CD4-positive, alpha-beta T cell treated with Interferon gamma for 1 hour (primary cell): ENCODE measurements at places on chromosomes 16 and 17.

- DNase-seq: no peak
These were observed 5.4 kb downstream of the CD300LB start for GRCh38 chr17:74525781-74526288.

DNA sequence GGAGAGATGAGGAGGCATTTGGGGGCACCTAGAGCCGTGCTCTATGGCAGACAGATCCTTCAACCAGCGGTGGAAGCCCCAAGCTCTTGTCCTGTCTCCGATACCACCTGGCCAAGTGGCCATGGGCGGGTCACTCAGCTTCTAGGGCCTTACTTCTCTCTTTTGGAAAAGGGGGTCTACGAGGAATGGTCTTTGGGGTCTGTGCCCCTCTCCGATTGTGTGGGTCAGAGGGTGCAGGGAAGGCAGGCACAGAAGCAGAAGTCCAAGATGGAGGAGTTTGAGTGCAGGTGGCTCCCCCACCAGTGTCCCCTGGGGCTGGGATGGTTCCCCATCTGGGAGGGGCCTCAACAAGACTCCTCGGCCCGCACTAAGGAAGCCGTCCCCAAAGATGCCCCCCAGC is 116.7 kb downstream of the CCDC182 start:
- no peak for DNase-seq

GRCh38 chr17:47720754-47721533 is 12.1 kb upstream of the TBX21 start:
- peak; percentile 74 for DNase-seq

DNA sequence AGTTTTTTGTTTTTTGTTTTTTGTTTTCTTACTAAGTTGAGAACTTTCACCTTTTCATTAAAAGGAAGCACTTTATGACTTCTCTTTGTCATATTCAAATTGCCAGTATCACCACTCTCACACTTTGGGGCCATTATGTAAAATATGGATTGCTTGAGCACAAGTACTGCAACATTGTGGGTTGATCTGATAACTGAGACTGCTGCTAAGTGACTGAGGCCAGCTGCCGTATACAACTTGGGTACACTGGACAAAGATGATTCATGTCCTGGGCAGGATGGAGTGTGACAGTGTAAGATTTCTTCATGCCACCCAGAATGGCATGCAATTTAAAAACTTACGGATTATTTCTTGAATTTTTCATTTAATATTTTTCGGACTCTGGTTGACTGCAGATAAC is 7.8 kb downstream of the TTC19 start:
- DNase-seq: no peak

GRCh38 chr16:85011846-85012284 is 530 bp upstream of the ZDHHC7 start:
- DNase-seq: no peak

DNA sequence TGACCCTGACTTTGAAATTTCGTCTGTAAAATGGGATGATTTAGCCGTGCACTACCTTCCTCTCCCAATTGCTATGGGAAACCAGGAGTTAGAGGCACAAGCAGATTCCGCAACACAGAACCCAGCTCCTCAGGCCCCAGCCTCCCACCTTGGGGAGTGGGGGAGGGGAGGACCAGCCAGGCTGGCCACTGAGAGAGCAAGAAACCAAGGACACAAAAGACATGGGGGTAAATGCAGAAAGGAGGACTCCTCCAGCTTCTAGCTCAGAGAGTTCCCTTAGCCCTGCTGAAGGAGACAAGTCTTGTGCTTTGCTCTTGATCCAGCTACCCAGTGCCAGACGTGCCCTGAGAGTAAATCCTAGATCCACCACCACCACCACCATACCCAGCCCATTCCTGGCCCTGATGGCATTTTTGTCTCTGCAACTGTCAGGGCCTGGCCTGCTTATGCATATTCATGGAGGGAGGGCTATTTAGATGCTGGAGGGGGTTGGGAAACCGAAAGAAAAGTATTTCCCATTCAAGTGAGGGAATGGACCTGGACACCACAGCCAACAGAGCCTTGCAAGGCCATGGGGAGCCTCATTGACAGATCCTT is 25.9 kb downstream of the PITPNM3 start:
- no peak for DNase-seq

GRCh38 chr17:73759734-73760438 is 115.6 kb upstream of the SDK2 start:
- DNase-seq: no peak

DNA sequence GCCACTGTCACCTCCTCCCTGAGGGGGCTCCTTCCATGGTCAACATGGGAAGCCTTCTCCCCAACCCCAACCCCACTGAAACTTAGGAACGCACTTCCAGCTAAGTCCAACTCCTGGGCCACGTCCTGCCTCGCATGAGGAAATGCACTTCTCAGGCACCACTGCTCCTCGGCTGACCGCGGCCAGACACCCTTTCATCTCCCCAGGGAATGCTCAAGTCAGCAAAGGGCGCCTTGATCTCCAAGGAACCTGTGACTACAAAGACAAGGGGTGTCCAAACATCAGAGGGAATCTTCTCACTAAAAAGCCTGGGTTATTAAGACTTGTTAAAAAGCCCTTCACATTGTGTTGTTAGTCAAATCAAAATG is 124.9 kb upstream of the HSBP1 start:
- no peak for DNase-seq

GRCh38 chr17:31467502-31468256 is 76.2 kb downstream of the RAB11FIP4 start:
- no peak for DNase-seq

GRCh38 chr17:74314877-74315276 is 11.1 kb upstream of the KIF19 start:
- DNase-seq: no peak

GRCh38 chr17:43760254-43760852 is 1.8 kb upstream of the SOST start:
- peak; percentile 81 for DNase-seq

DNA sequence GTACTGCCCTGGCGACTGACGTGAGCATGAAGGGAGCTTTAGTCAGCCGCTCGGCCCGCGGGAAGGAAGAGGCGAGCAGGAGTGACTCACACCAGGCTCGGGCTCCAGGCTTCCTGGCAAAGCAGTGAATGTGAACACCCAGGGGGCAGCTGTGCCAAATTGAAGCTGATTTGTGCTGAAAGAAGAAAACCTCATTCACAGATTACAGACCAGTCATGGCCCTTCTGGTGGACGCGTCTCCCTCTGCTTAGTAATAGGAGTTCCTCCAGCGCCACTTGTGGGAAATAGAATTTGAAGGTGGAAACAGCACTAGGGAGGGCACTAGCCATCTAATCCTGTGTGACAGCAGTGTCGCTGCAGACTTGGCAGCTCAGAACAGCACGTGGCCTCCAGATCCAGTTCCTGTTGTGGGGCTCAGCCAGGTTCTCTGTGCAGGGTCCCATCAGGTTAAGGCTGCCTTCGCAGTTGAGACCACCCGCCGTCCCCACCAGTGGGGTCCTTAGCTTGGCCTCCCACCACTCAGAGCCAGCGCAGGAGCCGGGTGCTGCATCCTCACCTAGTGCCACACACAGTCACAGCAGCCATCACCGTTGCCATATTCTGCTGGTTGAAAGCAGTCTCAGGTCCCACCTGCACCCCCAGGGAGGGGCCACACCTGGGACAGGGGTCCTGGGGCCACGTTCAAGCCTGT is 164.5 kb upstream of the CHMP6 start:
- DNase-seq: peak; percentile 12

- no peak for DNase-seq
These were observed 603.8 kb upstream of the CA10 start for GRCh38 chr17:52762147-52762793.

DNA sequence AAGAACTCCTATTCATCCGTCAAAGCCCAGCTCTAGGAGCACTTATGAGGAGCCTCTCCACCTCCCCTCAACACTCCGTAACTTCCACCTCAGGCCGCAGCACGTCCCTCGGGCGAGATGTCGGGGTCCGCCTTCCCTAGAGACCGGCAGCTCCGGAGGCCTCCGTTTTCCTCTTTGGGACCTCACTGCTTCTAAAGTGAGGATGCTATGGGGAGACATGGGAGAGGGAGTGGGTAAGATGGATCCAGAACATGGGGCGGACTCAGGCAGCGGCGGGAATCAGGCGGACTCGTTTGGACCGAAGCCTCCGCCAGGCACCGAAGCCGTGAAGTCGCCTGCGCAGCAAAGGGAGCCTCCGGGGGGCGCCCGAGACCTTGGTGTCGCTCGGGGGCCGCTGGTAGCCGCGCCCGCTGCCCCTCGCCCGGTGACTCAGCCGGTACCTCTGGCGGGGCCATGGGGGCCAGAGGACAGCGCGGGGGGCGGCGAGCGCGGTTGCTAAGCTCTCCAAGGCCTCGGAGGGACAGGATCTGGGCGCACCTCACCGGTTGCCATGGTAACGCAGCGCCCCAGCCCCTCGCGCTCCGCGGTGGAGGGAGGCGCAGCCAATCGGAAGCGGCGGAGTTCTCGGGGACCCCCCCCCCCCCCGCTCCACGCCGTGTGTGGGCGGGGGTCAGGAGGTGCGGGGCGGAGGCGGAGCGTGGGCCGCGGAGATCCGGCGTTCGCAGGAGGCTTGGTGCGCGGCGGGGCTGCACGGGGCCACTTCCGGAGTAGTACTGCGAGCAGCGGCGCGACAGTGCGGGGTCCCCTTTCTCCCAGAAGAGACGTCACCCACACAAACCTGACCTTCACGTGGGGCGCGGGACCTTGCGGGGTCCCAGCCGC is 1.3 kb upstream of the HIC1 start:
- DNase-seq: peak; percentile 84

DNA sequence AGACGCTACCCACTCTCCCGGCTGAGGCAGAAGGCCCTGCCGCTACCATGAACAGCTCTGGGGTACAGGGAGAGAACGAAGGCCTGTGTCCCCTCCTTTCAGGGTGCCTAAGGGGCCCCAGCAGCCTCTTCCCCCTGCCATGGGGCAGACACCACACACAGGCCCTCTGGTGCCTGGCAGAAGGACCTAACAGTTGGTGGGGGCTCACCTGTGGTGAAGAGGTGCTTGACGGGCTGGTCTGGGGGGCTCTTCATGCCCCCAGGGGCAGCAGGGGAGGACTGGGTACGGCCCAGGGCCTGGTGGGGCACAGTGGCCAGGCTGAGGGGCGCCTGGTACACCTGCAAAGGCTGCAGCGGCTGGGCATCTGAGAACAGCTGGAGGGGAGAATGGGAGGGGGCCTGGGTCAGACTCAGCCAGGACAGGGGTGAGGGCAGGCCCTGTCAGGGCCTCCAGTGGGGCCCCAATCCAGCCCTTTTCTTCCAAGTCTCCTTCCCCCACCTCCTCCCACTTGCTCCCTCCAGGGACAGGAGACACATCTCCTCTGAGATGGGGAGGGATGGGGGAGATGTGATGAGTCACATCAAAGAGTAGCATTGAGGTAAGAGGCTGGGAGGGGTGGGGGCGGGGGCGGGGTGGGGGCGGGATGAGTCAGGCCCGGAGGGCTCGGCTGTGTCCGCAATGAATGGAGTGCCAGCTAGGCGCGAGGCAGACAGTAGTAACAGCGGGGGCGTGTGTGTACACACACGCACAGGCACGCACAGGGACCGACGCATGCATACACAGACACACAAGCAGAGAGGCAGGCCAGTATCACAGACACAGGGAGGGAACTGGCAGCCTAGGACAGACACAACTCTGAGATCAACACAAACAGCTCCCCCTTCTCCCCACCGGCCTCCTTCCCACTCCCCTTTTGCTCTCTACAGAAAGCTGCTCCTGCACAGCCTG is 16.1 kb downstream of the G6PC3 start:
- no peak for DNase-seq

GRCh38 chr16:57477531-57478202 is 8.6 kb downstream of the DOK4 start:
- no peak for DNase-seq

- DNase-seq: no peak
These were observed 23.9 kb downstream of the UBE2G1 start for GRCh38 chr17:4342535-4342934.

DNA sequence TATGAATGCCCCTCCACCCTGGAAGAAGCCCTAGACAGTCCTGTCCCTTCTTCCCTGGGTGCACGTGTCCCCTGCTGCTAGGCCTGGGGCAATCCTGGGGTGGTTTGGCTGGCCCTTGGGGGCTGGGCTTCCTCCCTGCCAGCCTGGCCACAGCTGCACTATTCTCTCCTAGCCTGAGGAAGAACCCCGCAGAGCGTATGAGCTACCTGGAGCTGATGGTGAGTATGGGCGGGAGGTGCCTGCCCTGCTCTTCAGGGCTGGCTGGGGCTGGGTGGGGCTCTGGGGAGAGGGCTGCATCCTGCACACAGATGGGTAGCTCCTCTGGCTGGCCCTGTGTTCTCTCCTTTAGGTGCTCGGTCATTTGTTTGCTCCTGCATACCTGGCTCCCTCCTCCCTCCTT is 28.8 kb downstream of the MAP2K3 start:
- DNase-seq: no peak

- DNase-seq: no peak
These were observed 475.9 kb downstream of the HS3ST3B1 start for GRCh38 chr17:14776791-14777190.

DNA sequence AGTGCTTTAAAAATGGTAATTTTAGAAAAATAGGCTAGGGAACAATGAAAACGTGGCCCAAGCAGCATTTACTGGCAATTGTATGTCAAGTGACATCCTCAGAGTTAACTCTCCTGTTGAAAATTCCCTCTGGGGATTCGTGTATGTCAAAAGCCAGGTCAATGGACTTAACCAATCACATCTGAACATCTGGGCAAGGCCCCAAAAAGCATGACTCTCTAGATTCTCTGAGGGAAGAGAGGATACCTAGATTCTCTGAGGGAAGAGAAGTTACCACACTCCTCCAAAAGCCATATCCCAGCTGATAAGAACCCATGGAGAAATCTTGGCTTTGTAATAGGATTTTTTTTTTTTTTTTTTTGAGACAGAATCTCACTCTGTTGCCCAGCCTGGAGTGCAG is 23.5 kb downstream of the NFE2L1 start:
- no peak for DNase-seq

DNA sequence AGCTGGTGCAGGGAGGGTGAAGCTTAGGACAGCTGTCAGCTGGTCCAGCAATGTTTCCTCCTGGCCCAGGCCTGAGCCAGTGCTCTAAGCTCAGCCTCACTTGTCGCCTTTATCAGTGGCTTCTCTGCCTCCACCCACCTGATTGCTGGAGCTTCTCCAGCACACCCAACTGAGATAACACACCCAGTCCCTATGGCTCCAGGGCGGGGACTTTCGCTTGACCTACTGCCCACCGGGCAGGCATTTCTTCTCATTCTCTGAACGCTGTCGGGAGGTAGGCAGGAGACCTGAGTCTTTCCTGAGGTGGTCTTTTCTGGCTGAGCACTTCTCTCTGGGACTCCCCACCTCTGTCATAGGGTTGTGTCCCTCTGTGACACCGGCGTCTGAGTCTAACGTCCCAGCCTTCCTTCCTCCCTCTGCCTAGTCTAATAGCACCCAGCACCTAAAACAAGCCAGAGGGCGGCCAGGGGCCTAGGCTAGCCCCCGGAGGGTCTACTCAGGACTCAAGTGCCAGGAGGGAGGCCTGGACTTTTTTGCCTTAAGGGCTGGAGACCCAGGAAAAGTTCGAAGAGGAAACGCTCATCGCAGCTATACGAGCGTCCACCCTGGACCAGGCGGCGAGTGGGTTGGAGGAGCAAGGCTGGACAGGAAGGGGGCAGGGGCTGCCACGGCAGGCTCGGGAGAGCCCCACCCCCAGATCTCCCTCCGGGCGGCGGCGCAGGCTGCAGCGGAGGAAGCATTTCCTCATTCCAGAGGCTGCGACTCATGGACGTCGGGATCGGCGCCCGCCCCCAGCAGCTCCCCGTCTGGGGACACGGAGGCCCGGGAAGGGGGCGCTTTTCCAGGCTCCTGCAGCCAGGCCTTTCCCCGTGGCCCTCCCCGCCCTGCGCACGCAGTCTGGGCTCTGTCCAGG is 756 bp downstream of the TAX1BP3 start:
- no peak for DNase-seq

GRCh38 chr16:66376114-66376513 is 9.6 kb downstream of the CDH5 start:
- no peak for DNase-seq
